ENCODE measurements at places on chromosomes 2 and 18.

GRCh38 chr2:133780099-133780996 is 212.1 kb upstream of the NCKAP5 start:
- DNase-seq: peak; percentile 74

DNA sequence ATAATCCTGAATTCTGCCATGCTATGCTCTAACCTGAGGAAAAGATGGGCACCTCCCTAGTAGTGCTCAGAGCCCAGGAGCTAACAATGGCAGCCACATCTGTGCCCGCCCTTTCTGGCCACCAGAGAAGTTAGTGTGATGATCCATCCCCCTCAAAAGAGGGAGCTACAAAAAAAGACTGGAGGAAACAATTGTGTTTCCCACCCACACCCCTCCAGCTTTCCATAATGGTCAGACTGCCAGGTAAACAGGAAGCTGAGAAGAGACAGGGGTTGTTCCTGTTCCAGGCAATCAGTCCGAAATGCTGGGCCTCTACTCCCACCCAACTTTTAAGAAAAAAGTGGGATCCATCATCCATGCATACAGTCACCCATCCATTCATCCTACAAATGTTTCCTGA is 3.2 kb downstream of the TBC1D8 start:
- no peak for DNase-seq

DNA sequence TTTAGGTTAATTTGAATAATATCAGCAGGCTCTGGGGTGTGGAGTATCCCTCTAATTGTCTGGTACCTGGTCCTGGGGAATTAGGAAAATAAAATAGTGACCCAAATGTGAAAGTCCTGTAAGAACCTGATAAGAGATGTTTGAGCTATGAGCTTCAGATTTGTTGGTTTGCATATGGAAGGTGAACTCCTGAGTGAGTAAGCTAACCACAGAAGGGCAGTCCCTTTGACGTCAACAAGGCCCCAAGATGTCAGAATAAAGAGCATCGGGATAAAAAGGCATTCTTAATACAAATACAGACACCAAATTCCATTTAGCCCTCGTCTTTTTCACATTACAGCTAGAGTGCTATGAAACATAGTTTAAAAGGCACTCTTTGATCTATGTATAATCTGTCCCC is 1366.3 kb upstream of the TMEFF2 start:
- DNase-seq: no peak

DNA sequence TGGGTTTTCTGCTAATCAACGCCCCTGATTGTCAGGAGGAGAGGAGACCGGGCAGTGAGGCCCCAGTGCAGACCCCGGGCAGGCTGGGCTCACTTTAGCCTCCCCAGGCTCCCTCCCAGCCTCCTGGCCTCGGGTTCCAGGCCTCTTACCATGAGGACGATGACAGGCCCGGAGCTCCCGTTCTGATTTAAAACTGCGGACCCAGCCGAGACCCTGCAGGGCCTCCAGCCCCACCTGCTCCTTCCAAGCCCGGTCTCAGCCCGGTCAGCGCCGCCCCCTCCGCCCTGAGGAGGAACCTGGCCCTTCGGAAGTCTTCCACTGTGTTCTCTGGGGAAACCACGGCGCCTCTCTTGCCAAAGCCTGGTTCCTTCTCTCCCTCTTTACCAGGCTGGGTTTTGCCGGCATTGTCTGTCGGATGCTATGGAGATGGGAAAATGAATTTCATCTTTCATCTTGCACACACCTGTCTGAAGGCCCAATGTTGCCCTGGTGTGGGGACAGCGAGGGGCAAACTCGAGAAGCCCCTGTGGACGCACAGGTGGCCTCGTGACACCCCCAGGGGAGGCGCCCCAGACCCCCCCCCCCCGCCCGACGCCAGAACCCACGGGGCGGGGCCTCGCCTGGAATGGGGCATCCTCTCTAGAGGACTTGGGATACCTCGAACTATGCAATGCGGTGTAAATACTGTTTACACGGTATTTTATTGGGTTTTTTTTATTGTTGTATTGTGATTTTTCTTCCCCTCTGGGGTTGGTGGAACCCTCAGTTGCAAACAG is 37.7 kb upstream of the CTDP1 start:
- DNase-seq: no peak

DNA sequence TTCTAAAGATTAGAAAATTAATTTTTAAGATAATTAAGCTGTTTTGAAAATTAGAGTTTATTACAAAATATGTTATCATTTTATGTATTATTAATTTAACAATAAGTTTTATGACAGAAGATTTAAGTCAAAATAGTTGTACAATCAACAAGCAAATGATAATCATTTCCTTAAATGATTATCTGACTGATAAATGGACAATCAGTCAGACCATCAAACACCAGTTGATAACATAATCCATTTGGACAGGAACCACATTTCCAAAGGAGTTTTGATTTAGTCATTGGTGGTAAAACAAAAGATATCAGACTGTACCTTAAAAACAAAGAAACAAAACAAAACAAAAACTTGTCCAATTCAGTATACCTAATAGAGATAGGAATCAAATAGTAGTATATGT is 1.9 kb downstream of the TFPI start:
- DNase-seq: no peak

- DNase-seq: no peak
Observed at GRCh38 chr2:17661460-17661859, 92.2 kb downstream of the SMC6 start.

DNA sequence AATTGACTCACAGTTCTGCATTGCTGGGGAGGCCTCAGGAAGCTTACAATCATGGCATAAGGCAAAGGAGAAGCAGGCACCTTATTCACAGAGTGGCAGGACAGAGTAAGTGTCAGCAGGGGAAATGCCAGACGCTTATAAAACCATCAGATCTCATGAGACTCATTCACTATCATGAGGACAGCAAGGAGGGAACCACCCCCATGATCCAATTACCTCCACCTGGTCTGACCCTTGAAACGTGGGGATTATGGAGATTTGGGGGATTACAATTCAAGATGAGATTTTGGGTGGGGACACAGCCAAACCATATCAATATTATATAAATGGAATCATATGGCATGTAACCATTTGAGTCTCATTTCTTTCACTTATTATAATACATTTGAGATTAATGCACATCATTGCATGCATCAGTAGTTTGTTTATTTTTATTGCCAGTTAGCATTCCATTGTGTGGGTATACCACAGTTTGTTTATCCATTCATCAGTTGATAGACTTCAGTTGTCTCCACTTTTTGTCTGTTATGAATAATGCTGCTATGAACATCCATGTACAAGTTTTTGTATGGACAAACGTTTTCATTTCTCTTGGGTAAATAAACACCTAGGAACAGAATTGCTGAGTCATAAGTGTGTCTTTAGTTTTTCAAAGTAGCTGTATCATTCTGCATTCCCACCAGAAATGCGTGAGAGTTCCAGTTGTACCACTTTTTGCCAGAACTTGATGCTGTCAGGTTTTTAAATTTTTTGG is 5.8 kb upstream of the SRBD1 start:
- peak; percentile 67 for DNase-seq

DNA sequence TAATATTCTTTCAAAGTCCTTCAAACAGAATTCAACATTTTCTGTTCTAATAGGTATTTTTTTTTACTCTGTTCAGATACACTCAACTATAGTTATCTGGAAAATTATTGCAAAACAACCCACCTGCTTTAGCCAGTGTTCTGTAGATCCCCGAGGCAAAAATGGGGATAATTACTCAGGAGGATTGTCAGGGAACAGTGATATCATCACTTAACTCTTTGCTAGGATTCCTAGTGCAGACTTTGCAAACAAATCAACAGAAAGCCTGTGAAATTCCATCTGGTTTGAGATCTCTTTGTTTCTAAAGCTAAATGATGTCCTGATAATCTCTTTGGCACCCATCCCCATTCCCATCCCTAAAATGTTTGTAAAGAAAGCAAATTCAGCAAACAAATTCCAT is 413.6 kb upstream of the MEIS1 start:
- DNase-seq: peak; percentile 43

- peak; percentile 68 for DNase-seq
Observed at GRCh38 chr2:67649331-67650261, 252.5 kb downstream of the ETAA1 start.

GRCh38 chr2:112255875-112256274 is 1.0 kb upstream of the ZC3H8 start:
- DNase-seq: no peak

DNA sequence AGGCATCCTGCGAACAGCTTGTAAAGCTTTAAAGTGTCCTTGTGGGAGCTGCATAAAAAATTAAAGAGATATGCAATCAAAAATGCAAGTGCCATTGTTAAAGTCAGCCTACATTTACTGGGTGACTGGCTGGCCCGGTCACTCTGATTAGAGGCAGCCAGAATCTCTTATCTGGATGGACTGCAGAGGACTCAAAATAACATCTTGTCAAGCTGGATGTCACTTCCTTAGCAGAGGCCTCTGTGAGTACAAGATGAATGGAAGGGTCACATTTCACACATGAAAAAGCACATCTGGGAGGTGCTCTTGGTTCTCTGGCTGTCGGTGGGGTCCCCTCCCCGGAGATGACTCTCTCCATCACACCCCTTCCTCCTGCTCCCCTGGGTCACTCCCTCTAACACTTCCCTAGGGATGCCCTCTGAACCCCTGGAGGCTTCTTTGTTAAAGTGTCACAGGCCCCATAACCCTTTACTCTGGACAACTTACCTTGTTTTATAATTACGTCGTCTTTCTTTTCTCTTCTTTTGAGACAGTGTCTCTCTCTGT is 122.1 kb downstream of the SH3BP4 start:
- DNase-seq: no peak

DNA sequence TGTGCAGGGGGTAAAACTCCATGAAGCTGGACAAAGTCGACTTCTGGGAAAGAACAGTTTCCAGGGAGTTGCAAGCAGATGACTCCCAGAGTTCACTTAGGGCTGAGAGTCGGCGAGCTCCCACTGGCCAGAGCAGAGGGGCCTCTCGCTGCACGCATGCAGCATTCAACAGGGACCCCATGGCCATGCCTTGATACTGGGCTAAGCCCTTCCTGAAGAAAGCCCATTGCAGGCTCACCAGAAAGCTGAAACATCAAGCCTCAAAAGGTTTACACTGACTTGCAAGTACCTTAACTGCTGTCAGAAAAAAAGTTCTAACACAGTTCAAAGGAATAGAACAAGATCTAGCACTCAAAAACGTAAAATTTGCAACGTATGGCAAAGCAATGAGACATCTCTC is 56.4 kb downstream of the NDUFA10 start:
- no peak for DNase-seq

DNA sequence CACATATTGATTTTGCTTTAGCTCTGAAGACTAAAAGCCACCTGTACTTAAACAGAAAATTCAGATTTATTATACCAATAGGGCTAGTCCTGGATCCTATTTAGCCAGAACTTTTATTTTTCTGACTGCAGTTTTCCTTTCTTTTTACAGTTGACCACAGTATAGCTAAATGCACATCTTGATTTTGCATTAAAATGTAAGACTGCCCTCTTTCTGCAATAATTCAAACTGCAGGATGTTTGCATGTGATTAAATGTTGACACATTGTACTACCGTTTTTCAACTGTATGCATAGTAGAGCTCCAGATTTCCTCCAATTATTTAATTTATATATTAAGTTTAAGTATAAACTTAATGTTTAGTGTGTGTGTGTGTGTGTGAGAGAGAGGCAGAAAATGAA is 1262.9 kb downstream of the SUCLG1 start:
- DNase-seq: peak; percentile 58

DNA sequence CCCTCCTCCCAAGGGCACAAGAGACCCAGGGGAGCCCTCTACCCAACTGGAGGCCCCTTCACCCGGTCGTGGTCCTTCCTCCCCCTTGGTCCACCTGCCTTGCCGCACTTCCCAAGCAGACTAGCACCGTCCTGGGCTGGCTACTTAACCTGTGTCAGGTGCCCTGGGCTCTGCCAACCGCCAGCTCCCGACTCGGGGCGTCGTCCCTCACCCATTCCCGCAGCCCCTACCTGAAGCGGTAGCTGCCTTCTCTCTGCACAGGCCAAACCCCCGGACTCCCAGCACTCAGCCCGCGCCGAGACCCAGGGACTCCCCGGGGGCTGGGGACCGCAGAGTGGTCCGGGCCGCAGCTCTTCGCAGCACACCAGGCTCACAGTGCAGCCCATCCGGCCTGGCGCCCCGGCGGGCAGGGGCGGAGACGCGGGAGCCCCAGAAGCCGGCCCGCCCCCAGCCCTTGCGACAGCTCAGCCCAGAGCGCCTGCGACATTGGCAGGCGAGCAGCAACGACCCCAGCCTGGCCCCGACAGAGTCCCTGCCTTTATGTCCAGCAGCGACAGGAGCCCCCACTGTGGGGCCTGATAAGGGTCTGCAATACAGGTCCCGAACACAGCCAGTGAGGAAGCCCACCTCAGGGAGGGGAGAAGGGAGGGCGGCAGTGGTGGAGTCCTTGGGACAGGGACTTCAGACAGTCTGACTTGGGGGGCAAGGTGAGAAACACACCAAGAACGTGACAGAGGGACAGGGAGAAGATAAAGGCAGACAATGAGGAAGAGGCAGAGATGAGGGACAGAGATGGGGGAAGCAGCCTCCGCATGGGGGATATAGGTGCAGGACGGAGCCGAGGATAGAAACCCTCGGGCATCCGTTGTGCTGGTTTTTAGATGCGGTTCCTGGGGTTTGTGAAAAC is 31.0 kb upstream of the TNS1 start:
- no peak for DNase-seq

- no peak for DNase-seq
Observed at GRCh38 chr2:77270433-77270832, 251.7 kb downstream of the LRRTM4 start.

- DNase-seq: peak; percentile 75
Observed at GRCh38 chr2:74834792-74835755, 1.1 kb downstream of the HK2 start.

DNA sequence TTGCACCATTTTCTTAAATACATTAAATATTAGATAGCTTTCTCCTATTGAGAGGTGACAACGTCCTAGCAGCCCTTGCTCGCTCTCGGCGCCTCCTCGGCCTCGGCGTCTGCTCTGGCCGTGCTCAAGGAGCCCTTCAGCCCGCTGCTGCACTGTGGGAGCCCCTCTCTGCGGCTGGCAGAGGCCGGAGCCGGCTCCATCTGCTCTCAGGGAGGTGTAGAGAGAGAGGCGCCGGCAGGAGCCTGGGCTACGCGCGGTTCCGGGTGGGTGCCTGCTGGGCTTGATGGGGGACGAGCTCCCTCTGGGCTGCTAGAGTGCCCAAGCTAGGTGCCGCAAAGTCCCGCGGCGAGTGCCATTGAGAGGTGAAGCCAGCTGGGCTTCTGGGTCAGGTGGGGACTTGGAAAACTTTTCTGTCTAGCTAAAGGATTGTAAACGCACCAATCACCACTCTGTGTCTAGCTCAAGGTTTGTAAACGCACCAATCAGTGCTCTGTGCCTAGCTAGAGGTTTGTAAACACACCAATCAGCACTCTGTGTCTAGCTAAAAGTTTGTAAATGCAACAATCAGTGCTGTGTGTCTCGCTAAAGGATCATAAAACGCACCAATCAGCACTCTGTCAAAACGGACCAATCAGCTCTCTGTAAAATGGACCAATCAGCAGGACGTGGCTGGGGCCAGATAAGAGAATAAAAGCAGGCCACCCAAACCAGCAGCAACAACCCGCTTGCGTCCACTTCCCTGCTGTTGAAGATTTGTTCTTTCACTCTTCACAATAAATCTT is 3.1 kb downstream of the RPRD1A start:
- DNase-seq: no peak

All from MCF 10A (cell line).